ENCODE measurements at places on chromosomes 12 and 14.

- no peak for DNase-seq
Observed at GRCh38 chr12:122265476-122265875, 818 bp downstream of the VPS33A start.

DNA sequence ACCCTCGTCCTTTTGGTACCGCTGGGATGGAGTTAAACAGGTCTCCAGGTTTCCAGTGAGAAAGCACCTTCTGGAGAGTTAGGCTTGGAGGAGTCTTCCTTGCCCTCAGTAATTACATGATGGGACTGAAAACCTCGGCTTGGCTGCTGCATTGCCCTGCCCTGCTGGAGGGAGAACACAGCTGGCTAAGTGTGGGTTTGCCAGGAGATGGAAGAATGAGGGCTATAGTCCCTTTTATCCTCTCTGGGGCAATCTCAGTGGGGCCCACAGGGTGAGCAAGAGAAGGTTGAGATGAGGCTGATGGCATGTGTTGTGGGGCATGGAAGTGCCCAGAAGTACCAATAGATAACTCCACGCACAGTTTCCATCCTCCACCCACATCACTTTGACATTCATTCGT lies 23.2 kb upstream of the MEG3 start:
- DNase-seq, result no peak

DNA sequence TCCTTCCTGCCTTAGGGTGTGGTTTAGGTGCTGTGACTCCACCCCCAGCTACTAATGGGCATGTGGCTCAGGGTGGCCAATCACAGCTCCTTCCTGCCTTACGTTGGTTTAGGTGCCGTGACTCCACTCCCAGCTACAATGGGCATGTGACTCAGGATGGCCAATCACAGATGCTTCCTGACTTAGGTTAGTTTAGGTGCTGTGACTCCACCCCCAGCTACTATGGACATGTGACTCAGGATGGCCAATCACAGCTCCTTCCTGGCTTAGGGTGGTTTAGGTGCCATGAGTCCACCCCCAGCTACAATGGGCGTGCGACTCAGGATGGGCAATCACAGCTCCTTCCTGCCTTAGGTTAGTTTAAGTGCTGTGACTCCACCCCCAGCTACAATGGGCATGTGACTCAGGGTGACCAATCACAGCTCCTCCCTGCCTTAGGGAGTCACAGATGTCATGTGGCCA lies 163.9 kb downstream of the TBX5 start:
- DNase-seq, result no peak

DNA sequence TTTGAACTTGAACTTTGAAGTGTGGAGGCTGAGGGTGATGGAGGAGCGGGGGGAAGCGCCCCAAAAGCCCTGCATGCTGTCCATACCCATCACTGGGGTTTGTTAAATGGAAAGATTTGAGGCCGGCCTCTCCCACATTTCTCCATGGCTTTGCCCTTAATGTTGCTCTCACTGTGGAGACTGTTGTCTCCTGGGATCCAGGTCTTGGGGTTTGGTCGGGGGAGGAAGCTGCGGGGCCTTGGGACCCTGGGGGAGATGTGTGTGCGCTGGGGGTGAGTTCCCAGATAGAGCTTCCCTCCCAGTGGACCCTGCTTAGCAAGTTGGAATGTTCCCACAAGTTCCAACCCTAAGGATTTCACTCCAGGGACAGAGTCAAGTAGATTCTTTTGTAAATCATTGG lies 28.0 kb upstream of the LRTM2 start:
- DNase-seq, result no peak

DNA sequence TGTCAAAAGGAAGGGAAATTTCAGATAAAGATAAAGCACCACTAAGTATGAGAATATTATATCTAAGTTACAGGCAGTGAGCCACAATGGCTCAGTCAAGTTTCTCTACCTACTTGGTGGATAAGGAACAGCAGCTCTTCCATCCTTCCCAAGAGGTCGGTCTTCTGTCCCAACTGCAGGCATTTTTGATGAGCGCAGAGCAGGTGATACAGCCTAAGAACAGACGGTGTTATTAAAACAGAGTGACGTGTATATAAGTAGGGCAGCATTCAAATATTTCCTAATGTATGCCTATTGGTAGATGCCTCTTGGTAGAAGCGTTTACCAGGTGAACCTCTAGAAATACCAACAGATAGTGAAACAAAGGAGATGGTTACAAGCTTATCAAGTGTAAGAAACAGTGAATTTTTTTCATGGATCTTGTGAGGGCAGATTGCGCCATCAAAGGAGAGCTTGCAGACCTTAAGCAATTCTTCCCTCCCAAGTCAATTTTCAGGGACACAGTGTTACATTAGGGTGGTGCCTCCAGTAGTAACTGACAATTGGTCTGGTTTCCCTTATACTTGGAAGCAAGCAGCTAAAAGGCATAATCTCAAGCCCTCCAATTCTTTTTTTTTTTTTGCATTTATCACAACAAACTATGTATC lies 274.5 kb downstream of the MED13L start:
- DNase-seq, result no peak

DNA sequence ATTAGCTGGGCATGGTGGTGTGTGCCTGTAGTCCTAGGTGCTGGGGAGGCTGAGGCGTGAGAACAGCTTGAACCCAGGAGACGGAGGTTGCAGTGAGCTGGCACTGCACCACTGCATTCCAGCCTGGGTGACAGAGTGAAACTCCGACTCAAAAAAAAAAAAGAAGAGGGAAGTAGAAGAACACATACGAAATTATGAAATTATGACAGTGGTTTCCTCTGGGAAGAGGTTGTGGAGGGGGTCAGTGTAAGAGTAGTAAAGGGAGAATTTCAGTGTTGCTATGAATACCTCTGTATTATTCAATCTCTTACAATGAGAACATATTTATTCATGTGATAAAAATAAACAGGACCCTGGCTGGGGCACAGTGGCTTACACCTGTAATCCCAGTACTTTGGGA lies 24.7 kb upstream of the CSRNP2 start:
- no peak for DNase-seq

DNA sequence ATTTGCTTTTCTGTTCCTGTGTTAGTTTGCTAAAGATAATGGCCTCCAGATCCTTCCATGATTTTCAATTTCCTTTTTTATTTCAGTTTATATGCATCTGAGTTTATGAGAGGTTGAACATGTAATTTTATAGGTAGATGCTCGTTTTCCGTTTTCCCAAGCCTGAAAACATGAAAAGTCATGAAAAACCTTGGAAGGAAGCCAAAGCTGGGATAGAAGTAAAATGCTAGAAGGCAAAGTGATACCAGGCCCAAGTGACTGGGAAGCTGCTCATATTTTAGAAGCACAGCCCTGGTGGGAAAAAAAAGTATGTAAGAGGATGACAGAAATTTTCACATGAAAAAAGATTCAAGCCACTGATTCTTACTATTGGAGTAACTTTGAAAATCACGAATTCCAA lies 290.8 kb downstream of the PRKD1 start:
- DNase-seq, result no peak

DNA sequence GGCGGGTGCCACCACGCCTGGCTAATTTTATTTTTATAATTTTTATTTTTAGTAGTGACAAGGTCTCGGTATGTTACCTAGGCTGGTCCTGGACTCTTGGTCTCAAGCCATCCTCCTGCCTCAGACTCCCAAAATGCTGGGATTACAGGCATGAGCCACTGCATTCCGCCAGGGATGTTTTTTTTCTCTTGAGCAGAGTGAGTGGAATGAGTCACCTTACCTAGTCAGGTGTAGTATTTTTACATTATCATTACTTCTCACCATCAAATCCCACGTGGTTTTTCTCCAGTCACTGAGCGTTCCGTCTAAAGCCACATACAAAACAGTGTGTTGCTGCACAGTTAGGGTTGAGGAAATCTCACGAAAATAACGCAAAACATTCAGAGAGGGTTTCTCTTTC lies 870 bp upstream of the TBPL2 start:
- DNase-seq, result no peak

DNA sequence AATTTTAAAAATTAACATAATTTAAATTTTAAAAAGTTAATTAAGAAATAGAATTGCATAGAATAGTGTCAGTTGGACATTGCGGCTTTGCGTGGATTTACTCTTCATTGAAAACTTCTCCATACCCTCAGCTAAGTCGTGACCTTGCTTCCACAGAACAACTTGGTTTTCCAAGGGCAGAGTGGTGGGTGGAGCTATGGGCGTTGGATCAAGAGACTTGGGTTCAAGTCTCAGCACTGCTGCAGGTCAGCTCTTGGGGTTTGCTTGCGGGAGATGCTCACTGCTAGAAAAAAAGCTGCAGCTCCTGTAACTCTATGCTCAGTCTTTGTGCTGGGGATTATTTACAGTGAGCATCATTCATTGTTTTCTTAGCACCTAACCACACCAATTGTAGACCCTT lies 133.7 kb downstream of the PRIMA1 start:
- no peak for DNase-seq

- DNase-seq, result no peak
Observed at GRCh38 chr12:2806700-2807099, 5.8 kb upstream of the ITFG2 start.

DNA sequence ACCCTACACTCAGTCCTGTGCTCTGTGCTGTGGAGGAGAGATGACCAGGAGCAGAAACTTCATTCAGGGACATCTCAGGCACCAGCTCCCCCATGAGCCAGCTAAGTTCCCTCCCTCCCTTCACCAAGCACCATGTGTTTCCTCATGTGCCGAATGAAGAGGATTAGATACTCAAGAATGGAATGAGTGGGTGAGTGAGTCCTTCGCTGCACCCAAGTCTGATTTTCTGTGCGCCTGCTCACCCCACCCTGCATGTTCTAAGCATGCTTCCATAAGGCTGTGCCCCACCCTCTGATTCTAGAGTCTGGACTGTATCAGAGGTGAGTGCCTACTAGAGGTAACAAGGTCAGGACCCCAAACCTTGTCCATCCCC lies 12.1 kb downstream of the SERPINA5 start:
- no peak for DNase-seq

DNA sequence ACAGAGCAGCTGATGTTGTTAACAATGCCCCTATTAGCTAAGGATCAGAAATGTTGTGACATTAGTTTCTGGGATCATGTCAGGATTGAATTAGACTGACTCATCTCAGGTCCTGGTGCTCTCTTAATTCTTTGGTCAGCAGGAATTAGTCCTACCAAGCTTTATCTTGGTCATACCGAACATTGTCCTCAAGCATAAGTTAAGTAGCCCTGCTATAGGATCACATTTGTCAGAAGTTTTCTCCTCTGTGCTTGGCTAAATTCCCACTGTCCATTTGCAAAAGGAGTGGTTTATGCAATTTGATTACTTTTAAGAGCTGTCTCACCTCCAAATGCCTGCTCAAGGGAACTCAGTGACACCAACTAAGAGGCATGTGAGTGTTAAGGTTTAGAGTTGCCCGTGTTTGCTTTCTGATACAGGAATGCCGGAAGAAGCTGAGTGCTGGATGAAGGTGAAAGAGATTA lies 48.4 kb upstream of the IFNG-AS1 start:
- DNase-seq, result no peak

GRCh38 chr14:95151561-95151960 lies 5.8 kb downstream of the DICER1 start:
- no peak for DNase-seq

GRCh38 chr14:93269341-93270068 lies 62.4 kb downstream of the UBR7 start:
- DNase-seq, result no peak

DNA sequence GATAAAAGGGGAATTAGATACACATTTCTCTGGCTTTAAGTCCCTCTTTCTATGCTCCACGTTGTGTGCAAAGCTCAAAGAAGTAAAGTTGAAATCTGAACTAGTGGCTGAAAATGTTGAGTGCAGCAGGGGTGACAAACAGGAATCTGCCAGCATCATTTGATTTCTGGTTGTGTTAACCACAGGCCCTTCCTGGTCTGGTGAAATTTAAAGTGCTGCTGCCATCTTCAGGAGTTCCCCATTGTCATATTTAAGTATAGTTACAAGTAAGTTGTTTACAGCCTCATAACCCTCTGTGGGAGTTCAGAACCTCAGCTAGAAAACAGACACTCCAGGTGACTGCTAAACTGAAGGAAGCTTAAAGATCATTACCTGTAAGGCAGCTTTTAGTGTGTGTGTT lies 90.9 kb upstream of the CCDC196 start:
- DNase-seq, result peak; percentile 2

GRCh38 chr14:98853063-98853729 lies 418.8 kb downstream of the BCL11B start:
- DNase-seq, result no peak

DNA sequence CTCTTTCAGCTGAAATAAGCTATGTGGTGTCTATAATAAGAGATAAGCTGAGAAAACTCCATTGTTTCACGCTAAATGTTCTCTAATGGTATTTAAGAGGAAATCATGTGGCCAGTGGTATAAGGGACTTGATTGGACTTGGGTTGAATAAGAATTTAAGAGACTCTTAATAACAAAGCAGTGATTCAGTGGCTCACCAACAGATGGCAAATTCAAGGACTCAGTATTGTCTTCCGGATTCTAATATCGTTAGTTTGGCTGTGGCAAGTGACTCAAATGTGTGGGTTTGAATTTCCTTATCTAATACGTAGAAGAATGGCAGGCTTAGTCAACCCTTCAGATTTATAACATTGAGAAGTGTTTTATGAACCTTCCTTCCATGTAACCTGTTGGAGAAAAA lies 49.1 kb upstream of the KCNH3 start:
- DNase-seq, result no peak

- no peak for DNase-seq
Observed at GRCh38 chr12:119182701-119183493, 4.2 kb downstream of the HSPB8 start.

- no peak for DNase-seq
Observed at GRCh38 chr12:53500142-53500775, 824 bp upstream of the TARBP2 start.

- no peak for DNase-seq
Observed at GRCh38 chr14:81344481-81345160, 55.5 kb downstream of the STON2 start.

DNA sequence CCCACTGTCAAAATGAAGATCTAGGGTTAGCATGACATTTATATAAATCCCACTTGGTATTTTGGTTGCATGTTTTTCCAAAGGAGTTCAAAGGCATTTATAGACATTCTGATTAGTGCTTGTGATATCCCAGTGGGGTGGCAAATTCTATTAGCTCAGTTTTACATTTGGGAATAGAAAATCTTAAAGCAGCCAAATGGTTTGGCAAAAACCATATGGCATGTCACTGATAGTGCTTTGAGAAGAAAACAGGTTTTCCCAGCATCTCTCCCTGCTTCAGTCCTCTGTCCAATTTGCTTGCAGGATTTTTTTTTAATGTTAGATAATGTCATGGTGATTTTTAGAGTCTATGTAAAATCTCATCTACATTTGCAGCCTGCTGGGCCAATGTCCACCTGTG lies 225.1 kb upstream of the DIO3 start:
- no peak for DNase-seq

DNA sequence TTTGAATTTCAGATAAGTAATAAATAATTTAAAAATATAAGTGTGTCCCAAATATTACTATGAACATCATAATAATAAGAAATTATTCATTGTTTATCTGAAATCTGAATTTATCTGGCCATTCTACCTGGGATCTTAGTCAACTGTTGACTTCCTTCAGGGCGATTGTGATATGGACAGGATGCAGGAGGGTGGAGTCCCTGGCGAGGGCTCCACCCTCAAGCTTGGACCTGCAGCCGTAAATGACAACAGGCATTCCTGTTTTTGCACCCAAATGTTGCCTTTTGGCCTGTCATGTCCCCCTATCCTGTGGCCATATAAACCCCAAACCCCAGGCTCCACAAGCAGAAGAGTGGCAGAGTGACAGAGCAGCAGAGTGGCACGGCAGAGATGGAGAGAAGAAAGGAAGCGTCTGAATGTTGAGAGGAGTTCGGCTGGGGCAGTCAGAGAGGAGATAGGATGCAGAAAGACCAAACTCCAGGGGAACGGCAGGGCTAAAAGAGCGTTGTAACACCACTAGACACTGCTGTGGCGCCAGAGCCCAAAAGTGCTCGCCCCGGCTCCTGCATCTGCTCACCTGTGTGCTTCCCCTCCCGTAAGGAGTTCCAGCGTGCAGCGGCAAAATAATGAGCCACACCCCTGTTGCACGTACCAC lies 39.4 kb upstream of the FUT8 start:
- DNase-seq, result no peak

Data from CD4-positive, alpha-beta T cell treated with Interleukin-6 for 4 hours (primary cell).